ENCODE measurements at places on chromosomes 11 and 22. TPM values are rescaled to one million over a fixed set of nuclear protein-coding genes. Genes with fewer than 3 reads are reported as not detected.

STK33 gene
- 17.3 TPM for total RNA-seq

BEST1 gene
- total RNA-seq: 14.1 TPM

MGAT3 gene
- total RNA-seq: 41.5 TPM

RASL10A gene
- total RNA-seq: 0.83 TPM

CSTF3 gene
- 20.4 TPM for total RNA-seq

TRIM49 gene
- total RNA-seq: not detected

KBTBD4 gene
- 13.4 TPM for total RNA-seq

OR56A1 gene
- not detected for total RNA-seq

GLYATL2 gene
- total RNA-seq: not detected

CCDC134 gene
- 7.9 TPM for total RNA-seq

GRCh38 chr11:36012979-36013378 is 69.1 kb downstream of the LDLRAD3 start:
- no peak overlapping the region for H3K27ac ChIP-seq
- H3K36me3 ChIP-seq: no peaks in the 10 kb centered on the region
- peaks cover 5% of the 10 kb centered on the region for H3K4me1 ChIP-seq
- no peak for DNase-seq
- no peaks in the 10 kb centered on the region for H3K27me3 ChIP-seq

GRCh38 chr11:72553706-72554105 is 119.4 kb upstream of the CLPB start:
- no peaks in the 10 kb centered on the region for H3K36me3 ChIP-seq
- H3K4me1 ChIP-seq: no peaks in the 10 kb centered on the region
- H3K27me3 ChIP-seq: peaks cover 12% of the 10 kb centered on the region
- no peak overlapping the region for H3K4me3 ChIP-seq

GRCh38 chr11:47488111-47488510 is 39.2 kb upstream of the RAPSN start:
- peak overlapping the region; percentile 44 for H3K27ac ChIP-seq
- no peak for DNase-seq
- no peak overlapping the region for H3K4me3 ChIP-seq
- peaks cover 64% of the 10 kb centered on the region for H3K36me3 ChIP-seq
- H3K4me1 ChIP-seq: peaks cover 31% of the 10 kb centered on the region

GRCh38 chr22:20444325-20444724 is 6.7 kb upstream of the SCARF2 start:
- no peaks in the 10 kb centered on the region for H3K27me3 ChIP-seq
- peaks cover 48% of the 10 kb centered on the region for H3K36me3 ChIP-seq
- H3K4me3 ChIP-seq: no peak overlapping the region

- peaks cover 17% of the 10 kb centered on the region for H3K36me3 ChIP-seq
- H3K27me3 ChIP-seq: no peaks in the 10 kb centered on the region
- no peak for DNase-seq
- no peak overlapping the region for H3K4me3 ChIP-seq
Observed at GRCh38 chr11:465896-466530, 15.9 kb downstream of the PTDSS2 start.

DNA sequence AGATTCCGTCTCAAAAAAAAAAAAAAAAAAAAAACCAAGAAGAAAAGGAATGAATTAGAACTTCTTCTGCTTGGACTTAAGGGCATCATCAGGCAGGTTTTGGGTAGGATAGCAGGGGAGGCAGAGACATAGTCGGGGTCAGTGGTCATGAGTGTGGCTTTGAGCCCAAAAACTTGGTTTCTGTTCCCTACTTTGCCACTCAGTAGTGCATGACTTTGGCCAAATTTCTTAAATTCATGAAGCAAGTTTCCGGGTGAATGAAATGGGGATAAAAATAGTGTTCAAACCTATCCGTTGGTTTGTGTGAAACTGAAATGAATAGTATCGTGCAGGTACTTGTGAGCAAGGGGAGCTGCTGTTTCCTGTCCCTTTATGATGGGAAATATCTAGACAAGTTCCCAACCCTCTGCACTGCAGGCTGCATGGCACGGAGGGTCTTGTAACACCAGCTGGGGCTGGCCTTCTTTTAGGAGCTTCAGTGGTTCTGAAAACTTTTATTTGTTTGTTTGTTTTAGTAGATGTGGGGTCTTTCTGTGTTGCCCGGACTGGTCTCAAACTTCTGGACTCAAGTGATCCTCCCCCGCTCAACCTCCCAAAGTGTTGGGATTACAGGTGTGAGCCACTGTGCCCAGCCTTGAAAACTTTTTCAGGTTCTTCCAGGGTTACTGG is 18.4 kb downstream of the NEAT1 start:
- H3K36me3 ChIP-seq: peaks cover 78% of the 10 kb centered on the region
- DNase-seq: no peak
- peaks cover 75% of the 10 kb centered on the region for H3K4me1 ChIP-seq
- peak overlapping the region; percentile 14 for H3K27ac ChIP-seq
- H3K27me3 ChIP-seq: no peaks in the 10 kb centered on the region
- H3K4me3 ChIP-seq: no peak overlapping the region

GRCh38 chr22:43269246-43269645 is 73.9 kb downstream of the SCUBE1 start:
- H3K27me3 ChIP-seq: no peaks in the 10 kb centered on the region
- H3K36me3 ChIP-seq: no peaks in the 10 kb centered on the region
- no peak for DNase-seq
- no peak overlapping the region for H3K27ac ChIP-seq

DNA sequence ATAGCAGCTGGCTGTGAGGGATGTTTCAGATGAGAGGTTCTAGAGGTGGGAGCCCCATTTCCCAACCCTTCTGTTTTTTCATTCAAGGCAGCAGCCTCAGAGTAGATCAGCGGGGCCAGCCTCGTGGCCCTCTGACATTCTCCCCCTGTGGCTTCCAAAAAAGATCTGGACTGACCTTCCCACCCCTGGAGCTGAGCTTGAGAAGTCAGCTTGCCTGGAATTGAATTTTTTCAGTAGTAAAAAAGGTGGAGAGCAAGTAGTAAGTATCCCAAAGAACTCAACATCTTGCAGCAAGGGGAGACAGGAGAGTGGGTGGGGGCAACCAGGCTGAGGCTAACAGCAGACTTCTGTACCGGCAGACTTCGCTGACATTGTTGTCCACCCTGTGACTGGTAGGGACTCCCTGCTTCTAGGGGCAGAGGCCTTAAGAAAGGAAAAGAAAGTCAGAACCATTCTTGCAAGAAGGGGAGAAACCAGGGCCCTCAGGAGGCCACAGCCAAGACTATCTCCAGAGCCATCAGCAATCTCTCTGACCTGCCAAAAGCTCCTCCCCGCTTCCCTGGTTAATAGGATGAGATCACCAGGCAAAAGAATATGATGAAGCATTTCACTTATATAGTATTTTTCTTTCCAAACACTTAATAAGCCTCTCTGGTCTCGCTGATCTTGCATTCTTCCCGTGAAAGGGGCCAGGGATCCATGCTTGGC is 2.0 kb upstream of the GRIK4 start:
- no peak overlapping the region for H3K27ac ChIP-seq
- H3K4me3 ChIP-seq: no peak overlapping the region
- peaks cover 57% of the 10 kb centered on the region for H3K27me3 ChIP-seq
- H3K4me1 ChIP-seq: no peaks in the 10 kb centered on the region
- H3K36me3 ChIP-seq: no peaks in the 10 kb centered on the region

DNA sequence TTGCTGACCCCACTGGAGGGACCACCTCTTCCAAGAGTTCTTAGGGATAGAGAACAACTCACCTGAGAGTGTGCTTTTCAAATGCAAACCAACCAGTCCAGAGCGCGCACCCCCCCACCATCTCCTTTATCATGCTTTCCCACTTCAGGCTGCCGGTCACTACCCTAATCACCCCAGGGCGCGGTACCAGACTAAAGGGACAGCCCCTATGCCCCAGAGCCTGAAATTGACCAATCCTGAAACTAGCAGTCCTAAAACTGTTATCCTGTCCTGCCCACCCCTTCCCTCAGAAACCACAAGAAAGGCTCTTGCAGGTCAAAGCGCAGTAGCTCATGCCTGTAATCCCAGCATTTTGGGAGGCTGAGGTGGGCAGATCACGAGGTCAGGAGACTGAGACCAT is 37.0 kb downstream of the NEAT1 start:
- no peaks in the 10 kb centered on the region for H3K36me3 ChIP-seq
- peaks cover 8% of the 10 kb centered on the region for H3K4me1 ChIP-seq
- H3K27me3 ChIP-seq: no peaks in the 10 kb centered on the region
- no peak for DNase-seq

DNA sequence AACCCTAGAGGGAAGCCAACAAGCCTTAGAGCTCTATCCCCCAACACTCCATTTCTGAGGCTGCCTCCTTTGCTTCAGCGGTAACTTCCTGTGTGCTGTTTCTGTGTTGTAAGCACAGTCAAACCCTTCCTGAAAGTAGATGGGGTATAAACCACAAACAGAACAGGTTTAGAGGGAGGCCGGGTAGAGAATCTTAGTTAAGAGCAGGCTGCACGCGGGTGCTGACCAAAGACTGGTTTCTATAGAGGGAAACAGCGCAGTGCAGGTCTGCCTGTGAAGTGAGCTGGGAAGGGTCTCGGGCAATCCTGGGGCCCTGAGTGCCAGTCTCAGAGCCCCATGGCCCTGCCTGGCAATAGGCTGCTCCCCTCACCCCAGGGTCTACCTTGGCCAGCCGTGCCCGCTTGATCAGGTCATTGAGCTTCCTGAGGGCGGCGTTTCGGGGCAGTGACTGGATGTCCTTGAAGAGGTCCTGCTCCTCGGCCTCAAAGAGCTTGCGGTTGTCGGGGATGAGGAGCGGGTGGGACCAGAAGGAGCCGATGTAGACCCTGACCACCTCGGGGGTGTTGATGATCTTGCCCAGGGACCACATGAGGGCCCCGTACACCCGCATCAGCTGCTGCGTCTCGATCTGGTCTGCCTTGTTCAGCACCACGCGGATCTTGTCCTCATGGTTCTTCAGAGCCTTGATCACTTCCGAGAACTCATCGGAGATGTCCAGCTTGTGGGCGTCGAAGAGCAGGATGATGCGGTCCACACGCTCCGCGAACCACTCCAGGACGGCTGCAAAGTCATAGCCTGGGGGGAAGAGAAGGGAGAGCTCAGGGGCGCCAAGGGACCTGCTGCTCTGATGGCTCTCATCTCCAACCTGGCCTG is 15.3 kb upstream of the CDC42BPG start:
- H3K36me3 ChIP-seq: peaks cover 34% of the 10 kb centered on the region
- DNase-seq: no peak
- peak overlapping the region; percentile 59 for H3K27ac ChIP-seq
- peaks cover 99% of the 10 kb centered on the region for H3K4me1 ChIP-seq
- no peaks in the 10 kb centered on the region for H3K27me3 ChIP-seq

- no peaks in the 10 kb centered on the region for H3K4me1 ChIP-seq
- DNase-seq: no peak
- H3K4me3 ChIP-seq: no peak overlapping the region
- no peak overlapping the region for H3K27ac ChIP-seq
- no peaks in the 10 kb centered on the region for H3K27me3 ChIP-seq
- peaks cover 1% of the 10 kb centered on the region for H3K36me3 ChIP-seq
Observed at GRCh38 chr11:44192462-44193100, 97.1 kb downstream of the EXT2 start.

- DNase-seq: no peak
- peaks cover 3% of the 10 kb centered on the region for H3K4me1 ChIP-seq
- H3K36me3 ChIP-seq: no peaks in the 10 kb centered on the region
- H3K27me3 ChIP-seq: no peaks in the 10 kb centered on the region
- H3K27ac ChIP-seq: no peak within 1 kb of the TSS
Observed at GRCh38 chr11:102530558-102530957, at the start of gene MMP7. TSS of gene MMP7 (minus strand) at chr11:102530747. CDS start at chr11:102530700, 47 bp downstream.

GRCh38 chr22:44956840-44957767 is 52.7 kb downstream of the PHF21B start:
- no peak overlapping the region for H3K27ac ChIP-seq
- H3K36me3 ChIP-seq: no peaks in the 10 kb centered on the region
- H3K27me3 ChIP-seq: peaks cover 10% of the 10 kb centered on the region
- no peak overlapping the region for H3K4me3 ChIP-seq
- no peaks in the 10 kb centered on the region for H3K4me1 ChIP-seq

DNA sequence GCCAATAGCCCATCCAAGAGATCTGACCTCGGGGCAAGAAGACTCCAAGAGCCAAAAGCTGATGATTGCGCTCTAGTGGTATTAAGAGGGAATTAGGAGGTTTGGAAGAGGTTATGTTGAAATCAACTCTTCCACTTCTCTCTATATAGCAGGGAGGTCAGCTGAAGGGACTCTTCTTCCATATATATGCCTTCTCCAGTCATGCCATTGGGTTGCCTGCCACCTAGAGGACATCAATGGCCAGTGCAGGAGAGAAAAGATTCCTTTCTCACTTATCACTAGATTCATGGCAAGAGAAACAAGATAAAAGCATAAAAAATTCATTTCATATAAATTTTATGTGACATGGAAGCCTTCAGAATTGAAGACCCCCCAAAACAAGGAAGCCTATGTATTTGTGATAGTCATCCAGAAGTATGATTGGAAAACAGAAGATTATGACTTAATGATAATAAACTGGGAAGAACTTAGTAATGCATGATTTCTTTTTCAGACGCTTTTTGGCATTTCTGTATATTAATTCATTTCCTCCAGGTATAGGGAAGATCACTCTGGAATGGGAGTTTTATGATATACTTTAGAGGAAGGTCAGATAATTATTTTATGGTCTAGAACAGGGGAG is 435.1 kb upstream of the DDI1 start:
- DNase-seq: no peak
- no peaks in the 10 kb centered on the region for H3K36me3 ChIP-seq
- H3K4me3 ChIP-seq: no peak overlapping the region
- no peaks in the 10 kb centered on the region for H3K27me3 ChIP-seq

GRCh38 chr11:62505059-62505439 is 41.6 kb downstream of the AHNAK start:
- no peaks in the 10 kb centered on the region for H3K27me3 ChIP-seq
- no peaks in the 10 kb centered on the region for H3K36me3 ChIP-seq
- H3K27ac ChIP-seq: peak overlapping the region; percentile 18
- H3K4me3 ChIP-seq: peak overlapping the region; percentile 21
- DNase-seq: no peak

DNA sequence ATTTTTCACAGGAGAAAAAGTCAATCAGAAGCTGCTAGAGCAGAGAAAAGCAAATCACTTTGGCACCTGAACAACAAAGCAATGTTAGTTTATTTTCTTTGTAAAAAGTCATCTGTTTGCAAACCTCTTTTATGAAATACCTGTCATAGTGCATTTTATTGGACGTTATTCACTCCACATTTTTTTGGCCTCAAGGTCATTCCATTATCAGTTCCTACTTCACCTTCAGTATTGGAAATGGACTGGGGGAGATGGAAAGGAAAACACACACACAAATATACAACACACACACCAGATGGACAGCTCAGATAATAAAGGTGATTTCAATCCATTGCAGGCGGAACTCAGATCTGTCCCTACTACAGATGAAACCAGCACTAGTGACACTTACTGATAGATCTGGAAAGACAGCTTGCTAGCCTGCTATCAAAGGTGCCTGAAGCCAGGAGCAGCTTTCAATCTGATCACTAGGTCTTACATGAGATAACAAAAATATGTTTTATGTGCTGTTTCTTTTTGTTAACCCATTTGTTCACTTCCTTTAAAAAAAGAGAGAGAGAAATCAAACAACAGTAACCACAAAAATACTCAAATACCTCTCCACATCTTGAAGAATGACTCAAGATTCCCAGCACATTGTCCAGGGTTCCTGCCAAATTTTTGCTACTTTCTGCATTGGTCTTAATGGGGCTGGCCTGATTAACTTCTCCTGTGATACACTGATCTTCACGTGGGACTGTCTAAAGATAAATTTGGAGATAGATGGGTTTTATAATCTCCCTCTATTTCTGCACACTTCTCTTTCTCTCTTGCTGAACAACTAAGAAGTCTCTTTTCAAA is 844.3 kb upstream of the TENM4 start:
- H3K4me3 ChIP-seq: no peak overlapping the region
- no peak for DNase-seq
- H3K27me3 ChIP-seq: no peaks in the 10 kb centered on the region
- no peaks in the 10 kb centered on the region for H3K36me3 ChIP-seq

GRCh38 chr11:64458997-64459396 is 100.0 kb downstream of the RPS6KA4 start:
- no peaks in the 10 kb centered on the region for H3K27me3 ChIP-seq
- no peak overlapping the region for H3K27ac ChIP-seq
- no peaks in the 10 kb centered on the region for H3K4me1 ChIP-seq
- H3K4me3 ChIP-seq: no peak overlapping the region

Measured in lower lobe of right lung (tissue), 2 donors.